ENCODE measurements at places on chromosomes 5 and 9.

DNA sequence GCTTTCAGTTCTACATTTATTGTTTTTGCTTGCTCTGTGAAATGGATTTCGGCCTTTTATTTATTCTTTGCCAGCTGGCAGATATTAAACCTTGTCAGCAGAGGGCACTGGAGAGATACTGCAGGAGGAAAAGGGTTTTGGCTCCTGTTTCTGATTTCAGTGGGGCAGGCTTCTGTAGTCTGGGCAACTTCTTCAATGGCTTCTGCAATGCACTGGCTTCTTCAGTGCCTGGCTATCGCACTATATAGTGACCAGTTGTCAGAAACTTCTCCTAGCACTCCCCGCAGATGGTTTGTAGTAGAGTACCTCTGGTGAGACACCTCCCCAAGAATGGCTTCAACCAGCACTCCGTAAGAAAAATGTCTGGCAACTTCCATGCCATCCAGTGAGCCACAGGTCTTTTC lies 3.2 kb upstream of the NFX1 start:
- no peak for DNase-seq

DNA sequence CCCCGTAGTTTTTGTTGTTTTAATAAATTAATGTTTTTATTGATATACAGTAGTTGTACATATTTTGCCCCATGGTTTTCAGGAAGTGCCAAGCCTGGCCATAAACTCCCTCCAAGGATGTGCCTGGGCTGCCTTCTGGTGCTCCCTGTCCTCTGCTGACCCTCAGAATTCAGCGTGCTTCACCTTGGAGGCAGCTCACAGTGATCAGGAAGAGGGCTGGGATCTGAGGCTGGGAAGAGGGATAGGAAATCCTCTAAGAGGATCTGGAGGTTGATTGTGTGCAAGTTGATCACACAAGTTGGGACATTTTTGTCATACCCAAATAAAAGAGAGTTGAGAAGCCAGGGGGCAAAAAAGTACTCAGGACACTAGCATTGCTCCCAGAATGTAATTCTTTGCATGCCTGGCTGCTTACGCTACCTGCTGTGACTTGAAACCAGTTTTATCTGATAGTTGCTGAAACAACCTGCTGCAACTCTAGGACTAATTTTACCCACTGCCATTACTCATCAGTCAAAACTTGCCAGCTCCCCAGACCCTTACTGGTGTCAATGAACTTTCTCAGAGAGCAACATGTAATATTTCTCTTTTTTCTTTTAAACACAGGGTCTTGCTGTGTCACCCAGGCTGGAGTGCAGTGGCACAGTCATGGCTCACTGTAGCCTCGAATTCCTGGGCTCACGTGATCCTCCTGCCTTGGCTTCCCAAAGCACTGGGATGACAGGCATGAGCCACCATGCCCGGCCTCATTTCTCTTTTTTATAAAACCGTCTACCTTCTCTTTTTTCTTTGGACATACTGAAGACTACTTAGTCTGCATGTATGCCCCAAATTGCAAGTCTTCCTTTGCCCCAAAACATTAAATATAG lies 29.0 kb downstream of the PDE6A start:
- no peak for DNase-seq

- no peak for DNase-seq
Measured at GRCh38 chr5:417301-418161, 25.4 kb upstream of the EXOC3 start.

GRCh38 chr5:141547488-141547887 lies 58.6 kb downstream of the PCDHGC5 start:
- no peak for DNase-seq

GRCh38 chr9:129887334-129888292 lies 52.4 kb downstream of the USP20 start:
- DNase-seq: no peak

GRCh38 chr9:126154182-126154827 lies 172.3 kb upstream of the MVB12B start:
- no peak for DNase-seq

- DNase-seq: no peak
Measured at GRCh38 chr5:62689599-62690368, 111.2 kb downstream of the LRRC70 start.

- no peak for DNase-seq
Measured at GRCh38 chr5:91938441-91938840, 555.3 kb upstream of the ARRDC3 start.

GRCh38 chr5:144304688-144305087 lies 134.0 kb downstream of the KCTD16 start:
- DNase-seq: no peak

All from stimulated activated CD4-positive, alpha-beta T cell treated with anti-CD3 and anti-CD28 coated beads, Interleukin-15, amount 100 ng/mL, for 48 hours (primary cell).